ENCODE measurements at places on chromosomes 1 and 21.

GRCh38 chr1:207404849-207405525 lies 49.1 kb upstream of the CR2 start:
- no peak for DNase-seq

GRCh38 chr1:87968197-87968955 lies 639.7 kb downstream of the LMO4 start:
- peak; percentile 18 for DNase-seq

- no peak for DNase-seq
These were observed 42.4 kb downstream of the KANK4 start for GRCh38 chr1:62276791-62277190.

- no peak for DNase-seq
These were observed 47.5 kb upstream of the CRNN start for GRCh38 chr1:152461544-152461943.

DNA sequence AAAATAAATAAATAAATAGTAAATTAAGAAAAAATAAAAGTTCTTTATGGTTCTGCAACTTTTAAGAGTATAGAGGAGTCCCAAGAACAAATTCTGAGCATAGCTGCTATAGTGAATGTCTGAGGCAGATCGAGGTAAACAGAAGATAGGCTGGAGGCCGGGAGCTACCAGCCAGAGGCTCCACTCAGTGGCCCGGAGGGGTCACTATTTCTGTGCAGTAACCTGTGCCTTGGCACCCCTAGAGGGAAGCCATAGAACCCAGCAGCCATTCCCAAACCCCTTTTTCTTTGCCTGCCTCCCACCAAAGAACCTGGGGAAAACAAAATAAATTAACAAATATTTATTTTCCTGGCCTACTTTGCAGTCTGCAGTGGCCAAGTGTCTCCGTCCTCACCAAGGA lies 38.4 kb upstream of the HEATR1 start:
- no peak for DNase-seq

DNA sequence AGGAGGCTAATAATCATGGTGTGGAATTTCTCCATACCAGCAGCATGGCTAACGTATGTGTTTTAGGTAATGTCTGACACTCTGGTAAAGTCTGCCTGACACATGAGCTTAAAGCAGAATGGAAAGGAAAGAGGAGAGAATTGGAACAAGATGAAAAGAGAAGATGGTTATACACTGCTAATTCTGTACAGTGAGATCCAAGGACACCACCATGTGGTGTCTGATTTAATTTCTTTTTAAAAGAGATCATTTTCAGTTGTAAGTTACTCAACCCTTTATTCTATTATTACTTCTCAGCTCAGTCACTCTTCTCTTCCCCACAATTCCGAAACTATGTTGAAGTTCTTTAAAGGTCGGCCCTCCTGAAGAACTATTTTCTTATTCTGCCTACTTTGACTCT lies 15.6 kb downstream of the PRKAB2 start:
- DNase-seq, result no peak

DNA sequence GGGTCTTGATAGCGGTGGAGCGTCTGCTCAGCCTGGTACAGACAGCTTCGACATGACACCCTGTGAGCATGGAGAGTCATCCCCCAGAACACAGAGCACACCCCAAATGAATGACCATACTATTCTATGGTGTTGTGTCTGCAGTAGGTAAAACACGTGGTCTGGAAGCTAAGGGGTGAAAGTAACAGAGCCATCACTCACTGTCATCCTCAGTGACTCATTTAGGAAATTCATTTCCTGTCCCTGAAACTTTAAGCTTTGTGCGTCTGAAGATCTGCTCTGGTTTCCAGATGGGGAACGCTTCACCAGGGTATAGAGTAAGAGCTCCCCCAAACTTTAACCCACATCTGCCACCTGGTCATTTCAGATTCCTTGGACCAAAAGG lies 94.8 kb upstream of the DISP3 start:
- DNase-seq, result no peak

DNA sequence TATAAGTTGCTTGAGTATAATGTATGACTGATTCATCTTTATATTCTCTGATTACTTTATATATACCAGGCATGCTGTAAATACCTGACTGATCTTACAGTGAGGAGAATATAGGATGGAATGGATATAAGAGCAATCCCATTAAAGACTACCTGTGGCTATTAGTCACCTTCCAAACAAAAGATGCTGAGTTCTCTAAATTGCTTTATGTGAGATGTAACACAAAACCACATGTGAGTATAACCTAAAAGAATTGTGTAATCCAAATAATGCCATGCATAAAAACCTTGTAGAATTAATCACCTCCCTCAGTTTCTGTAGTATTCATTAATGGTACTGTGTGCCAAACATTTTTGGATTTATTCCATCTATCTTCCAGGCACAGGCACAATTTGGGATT lies 134.6 kb upstream of the LRRC7 start:
- DNase-seq, result no peak

DNA sequence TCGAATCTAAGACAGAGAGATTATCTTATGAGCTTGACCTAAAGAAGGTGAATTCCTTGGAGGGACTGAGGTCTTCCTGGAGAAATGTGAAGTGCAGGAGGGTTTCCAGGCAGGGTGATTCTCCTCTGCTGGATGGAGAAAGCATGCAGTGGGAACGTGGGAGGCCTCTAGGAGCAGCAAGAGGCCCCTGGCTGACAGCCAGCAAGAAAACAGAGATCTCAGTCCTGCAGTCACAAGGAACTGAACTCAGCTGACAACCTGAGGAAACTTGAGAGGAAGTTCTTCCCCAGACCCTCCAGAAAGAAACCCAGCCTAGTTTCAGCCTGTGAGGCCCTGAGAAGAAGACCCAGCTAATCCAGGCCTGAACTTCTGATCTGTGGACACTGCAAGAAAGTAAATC lies 345.9 kb downstream of the FAM72C start:
- no peak for DNase-seq

GRCh38 chr1:190084552-190084951 lies 393.1 kb downstream of the BRINP3 start:
- DNase-seq, result no peak

GRCh38 chr1:85300140-85300539 lies 23.7 kb upstream of the BCL10 start:
- no peak for DNase-seq

DNA sequence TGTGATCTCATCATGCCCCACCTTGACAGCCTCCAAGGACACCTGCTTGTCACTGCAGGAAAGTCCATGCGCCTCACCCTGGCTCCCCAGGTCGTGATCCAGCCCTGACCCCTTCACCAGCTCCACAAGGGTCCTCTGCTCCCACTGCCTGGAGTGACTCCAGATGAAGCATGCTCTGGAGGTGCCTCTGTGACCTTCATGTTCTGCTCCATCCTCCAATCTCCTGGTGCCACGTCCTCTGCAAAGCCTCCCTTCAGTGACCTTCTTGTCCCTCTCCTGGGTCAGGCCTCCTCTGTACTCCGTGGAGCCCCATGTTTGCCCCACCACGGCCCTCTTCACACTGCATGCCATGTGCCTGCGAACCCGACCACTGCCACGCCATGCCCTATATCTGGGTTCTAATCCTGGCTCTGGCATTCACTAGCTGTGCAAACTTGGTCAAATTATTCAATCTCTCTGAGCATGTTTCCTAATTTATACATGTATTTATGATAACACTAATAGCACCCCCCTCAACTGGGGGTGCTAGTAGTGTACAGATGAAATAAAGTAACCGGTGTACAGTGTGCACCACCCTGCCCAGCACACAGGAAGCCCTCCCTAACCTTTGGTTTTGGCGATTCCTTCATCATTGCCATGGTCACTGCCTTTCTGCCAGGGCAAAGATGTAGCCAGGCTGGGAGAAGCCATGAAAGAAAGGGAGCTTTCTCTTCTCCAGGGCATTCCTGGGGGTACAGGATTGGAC lies 77.4 kb downstream of the STUM start:
- DNase-seq, result peak; percentile 22

DNA sequence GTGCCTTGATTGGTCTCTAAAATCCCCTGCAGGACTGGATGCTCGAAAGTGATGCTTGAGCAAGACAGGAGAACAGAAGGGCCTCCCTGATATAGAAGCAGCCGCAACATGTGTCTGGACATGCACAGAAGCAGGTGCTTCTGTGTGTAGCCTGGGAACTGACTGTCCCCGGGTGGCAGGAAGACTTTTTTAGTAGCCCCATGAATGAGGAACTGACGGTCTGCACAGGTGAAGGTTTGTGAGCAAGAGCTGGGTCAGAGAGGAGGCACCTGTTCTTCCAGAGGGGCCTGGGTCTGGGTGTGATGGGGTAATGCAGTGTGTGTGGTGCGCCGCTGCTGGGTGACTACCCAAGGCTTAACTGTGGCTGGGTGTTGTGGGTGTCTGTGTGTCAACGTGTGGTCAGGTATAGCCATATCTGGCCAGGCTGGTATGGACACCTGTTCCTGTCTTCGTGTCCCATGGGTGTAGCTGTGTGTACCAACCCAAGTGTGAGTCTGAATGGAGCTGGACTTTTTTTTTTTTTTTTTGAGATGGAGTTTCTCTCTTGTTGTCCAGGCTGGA lies 39.1 kb upstream of the FOXO6 start:
- no peak for DNase-seq

GRCh38 chr1:184078564-184079249 lies 27.2 kb downstream of the TSEN15 start:
- no peak for DNase-seq

DNA sequence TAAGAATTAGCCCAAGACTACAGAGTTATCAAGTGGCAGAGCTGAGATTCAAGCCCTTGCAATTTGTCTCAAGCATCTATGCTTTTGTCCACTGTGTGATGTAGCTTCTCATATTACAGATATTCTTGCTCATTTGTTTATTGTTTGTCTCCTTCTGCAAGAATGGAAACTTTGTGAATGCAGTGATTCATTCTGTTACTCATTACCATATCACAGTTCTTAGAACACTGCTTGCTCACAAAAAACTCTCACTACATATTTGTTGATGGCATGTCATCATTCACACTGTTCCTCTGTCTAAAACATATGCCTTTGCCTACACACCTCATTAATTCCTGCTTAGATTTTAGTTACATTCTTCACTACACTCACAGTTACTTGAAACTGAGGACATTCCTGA lies 1198.9 kb downstream of the PLA2G4A start:
- no peak for DNase-seq

GRCh38 chr1:1470626-1471388 lies 758 bp upstream of the ATAD3B start:
- no peak for DNase-seq

DNA sequence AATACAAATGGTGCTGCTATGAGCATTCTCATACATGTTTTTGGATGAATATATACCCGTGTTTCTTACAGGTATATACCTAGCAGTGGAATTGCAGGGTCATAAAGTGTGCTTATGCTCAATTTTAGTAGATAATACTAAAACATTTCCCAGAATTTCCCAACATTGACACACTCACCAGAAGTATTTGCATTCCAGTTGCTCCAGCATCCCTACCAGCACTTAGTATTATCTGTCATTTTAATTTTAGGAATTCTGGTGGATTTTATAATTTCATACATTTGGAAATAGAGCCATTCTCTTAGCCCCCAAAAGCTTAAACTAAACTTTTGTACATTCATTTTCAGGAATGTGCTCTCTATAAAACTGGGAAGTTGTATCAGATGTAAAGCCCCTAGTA lies 67.4 kb upstream of the ZNF326 start:
- DNase-seq, result no peak

GRCh38 chr1:155971910-155972809 lies 6.2 kb downstream of the ARHGEF2 start:
- DNase-seq, result no peak

DNA sequence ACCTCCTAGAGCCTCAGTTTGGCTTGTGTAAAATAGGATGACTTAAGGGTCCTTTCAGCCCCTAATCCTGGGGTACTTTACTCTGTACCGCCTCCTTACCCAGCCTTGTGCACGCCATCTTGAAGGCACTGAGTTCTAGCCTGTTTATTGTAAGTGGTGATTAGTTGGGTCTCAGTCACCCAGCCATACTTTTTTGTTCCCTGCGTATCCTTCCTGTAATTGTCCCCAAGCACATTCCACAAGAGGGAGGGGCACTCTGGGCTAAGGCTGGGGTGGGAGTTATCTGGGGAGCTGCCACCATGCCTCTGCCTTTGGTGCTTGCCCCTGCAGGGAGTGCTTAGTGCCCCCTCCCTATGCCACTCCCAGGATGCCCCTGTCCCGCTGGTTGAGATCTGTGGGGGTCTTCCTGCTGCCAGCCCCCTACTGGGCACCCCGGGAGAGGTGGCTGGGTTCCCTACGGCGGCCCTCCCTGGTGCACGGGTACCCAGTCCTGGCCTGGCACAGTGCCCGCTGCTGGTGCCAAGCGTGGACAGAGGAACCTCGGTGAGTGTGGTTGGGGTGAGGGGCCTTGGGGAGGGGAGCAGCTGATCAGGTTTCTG lies 856 bp downstream of the FDPS start:
- DNase-seq, result peak; percentile 65

DNA sequence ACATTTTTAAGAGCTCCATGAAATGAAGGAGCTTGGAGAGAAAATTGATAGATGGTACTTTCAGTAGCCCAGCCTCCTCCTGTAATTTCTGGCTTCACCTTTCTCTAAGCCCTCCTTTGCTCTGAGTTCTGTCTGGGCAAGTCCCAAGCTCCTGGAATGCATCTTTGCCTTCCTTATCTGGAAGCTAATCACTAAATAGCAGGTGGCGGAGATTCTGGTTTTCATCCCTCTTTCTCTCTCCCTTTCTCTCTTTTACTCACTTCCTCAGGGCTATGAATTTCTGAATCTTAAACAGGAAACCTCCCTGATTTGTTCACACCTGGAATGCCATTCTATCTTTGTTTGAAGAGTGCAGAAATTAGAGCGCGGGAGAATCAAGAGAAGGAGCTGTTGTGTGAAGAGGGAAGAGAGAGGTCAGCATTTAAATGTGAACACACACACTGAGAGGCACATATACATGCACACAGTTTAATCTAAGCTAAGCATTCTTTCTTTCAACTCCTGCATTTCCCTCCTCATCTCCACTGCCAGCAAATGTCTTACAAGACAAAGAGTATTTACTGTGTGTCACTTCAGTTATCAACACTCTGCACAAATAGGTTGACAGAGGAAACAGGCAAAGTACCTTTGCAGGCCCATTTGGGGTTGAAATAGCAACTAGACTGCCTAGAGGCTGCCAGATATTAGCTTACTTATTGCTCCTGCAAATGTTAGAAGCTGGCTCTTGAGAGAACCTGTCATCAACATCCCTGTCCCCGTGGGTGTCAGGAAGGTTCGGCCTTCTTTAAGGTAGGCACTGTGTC lies 199.4 kb upstream of the CAMK1G start:
- no peak for DNase-seq

GRCh38 chr1:47993416-47993740 lies 3.8 kb downstream of the TRABD2B start:
- no peak for DNase-seq

GRCh38 chr1:199453723-199454122 lies 573.8 kb upstream of the NR5A2 start:
- no peak for DNase-seq

All from ovary (tissue), 10 donors.